ENCODE measurements at places on chromosomes 11 and 22.

DNA sequence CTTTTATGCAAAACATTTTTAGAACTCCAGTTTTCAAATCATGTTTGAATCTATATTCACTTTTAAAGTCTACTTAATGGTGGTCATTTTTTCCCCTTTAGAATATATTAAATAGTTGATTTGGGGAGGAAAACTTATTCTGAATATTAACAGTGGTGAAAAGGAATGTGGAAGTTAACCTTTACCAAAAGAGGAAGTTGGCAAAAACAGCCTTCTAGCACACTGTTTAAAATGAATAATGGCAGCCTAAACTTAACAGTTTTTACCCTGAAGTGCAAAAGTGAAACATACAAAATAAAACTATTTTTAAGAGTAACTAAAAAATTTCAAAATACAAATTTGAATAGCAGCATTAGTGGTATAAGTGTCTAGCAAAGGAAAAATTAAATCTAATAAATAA, 86.4 kb downstream of the GRK3 start:
- DNase-seq, result no peak

DNA sequence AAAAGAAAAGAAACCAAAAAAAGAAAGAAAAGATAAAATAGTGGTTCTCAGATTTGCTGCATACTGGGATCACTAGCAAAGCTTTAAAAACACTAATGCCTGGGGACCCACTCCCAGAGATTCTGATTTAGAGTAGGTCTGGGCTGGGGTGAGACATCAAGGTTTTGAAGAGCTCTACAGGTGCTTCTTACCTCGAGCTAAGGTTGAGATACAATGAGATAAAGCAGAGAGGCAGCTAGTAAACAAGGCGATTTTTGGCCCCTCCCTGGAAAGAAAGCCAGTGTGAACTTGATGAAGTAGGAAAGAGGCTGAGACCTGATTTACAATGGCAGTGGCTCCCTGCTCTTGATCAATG, 327.6 kb upstream of the CCDC90B start:
- no peak for DNase-seq

DNA sequence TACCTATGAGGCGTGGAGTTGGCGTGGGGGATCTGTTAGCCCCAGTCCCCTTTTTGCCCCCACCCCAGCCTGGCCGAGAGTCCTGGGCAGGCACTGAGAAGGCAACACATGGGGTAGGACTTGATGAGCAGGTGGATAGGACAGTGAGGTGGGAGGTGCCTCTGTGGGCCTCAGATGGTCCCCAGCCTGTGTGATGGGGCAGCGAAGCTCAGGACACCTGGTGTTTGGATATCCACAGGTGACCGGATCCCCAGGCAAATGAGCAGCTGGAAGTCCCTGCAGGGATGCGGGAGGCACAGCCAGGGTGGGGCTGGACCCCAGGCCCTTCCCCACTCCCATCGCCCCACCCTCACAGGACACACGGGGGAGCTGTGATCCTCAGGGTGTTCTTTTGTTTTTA, 9.7 kb downstream of the FBLN1 start:
- DNase-seq, result no peak

GRCh38 chr11:1703146-1703545, 6.2 kb downstream of the KRTAP5-6 start:
- DNase-seq, result no peak

GRCh38 chr11:104738208-104738607, 160.1 kb downstream of the CASP12 start:
- no peak for DNase-seq

DNA sequence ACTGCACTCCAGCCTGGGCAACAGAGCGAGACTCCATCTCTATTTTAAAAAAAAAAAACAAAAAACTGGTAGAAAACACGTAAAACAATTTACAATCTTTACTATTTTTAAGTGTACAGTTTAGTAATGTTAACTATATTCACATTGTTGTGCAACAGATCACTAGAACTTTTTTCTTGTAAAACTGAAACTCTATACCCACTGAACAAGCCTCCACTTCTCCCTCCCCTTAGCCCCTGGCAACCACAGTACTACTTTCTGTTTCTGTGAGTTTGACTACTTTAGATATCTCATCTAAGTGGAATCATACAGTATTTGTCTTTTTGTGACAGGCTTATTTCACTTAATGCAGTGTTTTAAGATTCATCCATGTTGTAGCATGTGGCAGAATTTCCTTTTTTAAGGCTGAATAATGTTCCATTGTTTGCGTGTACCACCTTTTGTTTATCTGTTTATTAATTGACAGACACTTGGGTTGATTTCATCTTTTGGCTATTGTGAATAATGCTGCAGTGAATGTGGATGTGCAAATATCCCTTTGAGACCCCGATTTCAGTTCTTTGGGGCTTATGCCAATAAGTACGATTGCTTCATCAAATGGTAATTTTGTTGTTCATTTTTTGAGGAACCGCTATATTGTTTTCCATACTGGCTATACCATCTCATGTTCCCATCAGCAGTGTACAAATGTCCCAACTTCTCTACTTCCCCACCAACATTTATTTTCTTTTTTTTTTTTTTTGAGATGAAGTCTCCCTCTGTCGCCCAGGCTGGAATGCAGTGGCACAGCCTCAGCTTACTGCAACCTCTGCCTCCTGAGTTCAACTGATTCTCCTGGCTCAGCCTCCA, 11.0 kb downstream of the DDB2 start:
- DNase-seq, result no peak

DNA sequence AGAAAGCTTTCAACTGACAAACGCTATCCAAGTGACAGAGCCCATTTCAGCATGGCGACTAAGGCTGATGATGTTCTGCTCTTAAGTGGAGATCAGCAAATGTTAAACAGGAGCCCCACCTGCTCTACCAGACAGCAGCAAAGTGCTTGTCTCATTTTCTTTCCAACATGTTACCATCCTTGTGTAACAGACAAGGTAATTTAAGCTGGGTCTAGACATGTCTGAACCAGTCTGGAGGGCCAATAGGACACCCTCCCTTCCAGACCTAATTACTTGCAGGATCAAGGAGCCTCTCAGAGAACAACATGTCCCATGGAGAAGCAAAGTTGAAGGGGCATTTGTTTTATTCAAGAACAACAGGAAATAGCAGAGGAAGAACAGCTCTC, 3.9 kb upstream of the LMO2 start:
- DNase-seq, result no peak

- DNase-seq, result no peak
These were observed 48.4 kb upstream of the KCNQ1OT1 start for GRCh38 chr11:2748061-2748813.

- no peak for DNase-seq
These were observed 628 bp upstream of the IGLL1 start for GRCh38 chr22:23580576-23581259.

Data from AG04449 (cell line).